ENCODE measurements at places on chromosomes 2 and 18. TPM values are rescaled to one million over a fixed set of nuclear protein-coding genes. Genes with fewer than 3 reads are reported as not detected.

DNA sequence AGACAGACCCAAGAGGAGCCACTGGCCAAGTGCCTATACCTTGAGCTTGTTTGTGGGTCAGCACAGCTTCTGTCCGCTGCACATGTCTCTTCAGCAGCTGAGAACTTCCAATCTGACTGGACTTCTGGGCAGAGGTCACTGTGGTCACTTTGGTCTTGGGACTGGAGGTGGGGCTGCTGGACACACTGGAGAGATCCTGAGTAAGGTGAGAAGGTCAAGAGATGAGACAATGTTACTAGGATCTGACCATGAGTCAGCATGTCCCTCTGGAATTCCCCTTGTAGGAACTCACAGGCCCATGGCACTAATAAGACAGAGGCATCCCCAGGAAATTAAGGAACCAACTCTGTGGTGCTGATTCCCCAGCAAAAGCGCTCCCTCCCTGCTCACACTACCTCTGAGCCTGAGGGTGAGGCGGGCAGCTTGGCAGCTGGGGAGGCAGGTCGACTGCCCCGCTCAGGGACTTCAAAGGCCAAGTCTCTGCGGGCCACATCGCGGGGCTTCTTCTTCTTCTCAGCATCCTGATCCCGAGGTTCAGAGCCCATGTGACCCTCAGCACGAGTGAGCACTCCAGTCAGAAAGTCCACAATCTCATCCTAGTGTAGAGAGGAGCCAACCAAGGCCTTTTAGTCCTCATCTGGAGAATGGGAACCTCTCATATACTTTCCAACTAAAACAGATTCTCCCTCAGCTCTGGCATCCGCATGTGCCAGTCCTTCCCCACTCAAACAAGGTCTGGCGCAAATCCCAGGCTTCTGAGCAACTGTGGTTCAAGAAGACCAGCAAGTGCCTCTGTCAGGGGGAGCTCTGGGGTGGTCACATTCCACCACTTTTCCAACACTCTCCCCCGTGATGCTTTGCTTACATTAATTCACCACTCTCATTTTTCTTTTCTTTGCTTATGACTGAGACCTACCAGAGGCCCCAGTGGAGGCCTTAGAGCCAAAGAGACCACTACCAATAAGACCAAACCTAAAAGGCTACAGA lies 29.4 kb downstream of the KANSL3 start:
- H3K4me3 ChIP-seq = no peak overlapping the region
- peaks cover 17% of the 10 kb centered on the region for H3K4me1 ChIP-seq
- no peak for DNase-seq
- H3K27ac ChIP-seq = peak overlapping the region; percentile 32
- peaks cover 80% of the 10 kb centered on the region for H3K36me3 ChIP-seq
- no peaks in the 10 kb centered on the region for H3K27me3 ChIP-seq

DNA sequence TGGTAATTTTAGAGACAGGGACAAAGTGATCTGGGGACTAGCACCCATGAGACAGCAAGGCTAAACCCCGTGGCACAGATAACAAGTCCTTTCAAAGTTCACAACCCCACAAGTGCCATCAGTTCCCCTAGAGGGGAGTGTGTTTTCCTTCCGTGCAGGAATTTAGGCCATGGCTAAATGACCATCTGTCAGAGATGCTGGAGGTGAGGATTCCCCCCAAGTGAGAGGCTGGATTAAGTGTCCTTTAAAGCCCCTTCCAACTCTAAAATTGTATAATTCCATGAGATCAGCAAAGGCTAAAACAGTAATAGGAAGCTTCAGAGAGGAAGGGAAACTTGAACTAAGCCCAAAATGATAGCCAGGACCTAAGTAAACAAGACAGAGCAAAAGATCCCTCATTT lies 8.7 kb downstream of the FEZ2 start:
- 0 out of 2 replicates have a peak, but pooled peaks cover 6% of the 10 kb centered on the region for H3K36me3 ChIP-seq
- no peak overlapping the region for H3K4me3 ChIP-seq
- no peak overlapping the region for H3K27ac ChIP-seq
- no peak for DNase-seq

- DNase-seq = no peak
- H3K4me1 ChIP-seq = no peaks in the 10 kb centered on the region
- peaks cover 65% of the 10 kb centered on the region for H3K27me3 ChIP-seq
- H3K36me3 ChIP-seq = no peaks in the 10 kb centered on the region
Observed at GRCh38 chr2:70753902-70754301, 14.1 kb downstream of the ADD2 start.

DNA sequence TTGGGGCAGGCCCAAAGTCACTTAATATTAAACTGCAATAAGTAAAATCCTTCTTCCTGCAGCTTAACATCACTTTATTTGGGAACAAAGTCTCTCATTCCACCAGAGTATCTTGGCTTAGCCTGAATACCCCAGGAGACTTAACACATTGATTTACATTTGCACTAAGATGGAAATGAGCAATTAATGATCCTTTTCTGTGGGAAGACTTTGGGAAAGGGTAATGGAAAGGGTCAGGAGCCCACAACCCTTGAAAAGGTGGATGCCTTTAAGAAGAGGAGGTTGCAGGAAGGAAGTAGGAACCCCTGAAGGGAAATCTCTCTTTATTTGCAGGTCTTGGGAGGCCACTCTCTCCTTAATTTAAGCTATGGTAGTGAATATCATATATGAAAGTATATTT lies 28.0 kb upstream of the BARD1 start:
- H3K27ac ChIP-seq = no peak overlapping the region
- H3K4me3 ChIP-seq = no peak overlapping the region
- H3K27me3 ChIP-seq = no peaks in the 10 kb centered on the region
- no peak for DNase-seq
- H3K36me3 ChIP-seq = no peaks in the 10 kb centered on the region
- no peaks in the 10 kb centered on the region for H3K4me1 ChIP-seq

GRCh38 chr18:13540477-13541182 lies 185.7 kb downstream of the FAM210A start:
- H3K27ac ChIP-seq = no peak overlapping the region
- DNase-seq = no peak
- peaks cover 97% of the 10 kb centered on the region for H3K27me3 ChIP-seq
- no peaks in the 10 kb centered on the region for H3K4me1 ChIP-seq
- no peaks in the 10 kb centered on the region for H3K36me3 ChIP-seq
- H3K4me3 ChIP-seq = no peak overlapping the region

GRCh38 chr2:9030841-9031240 lies 27.4 kb upstream of the MBOAT2 start:
- H3K27me3 ChIP-seq = no peaks in the 10 kb centered on the region
- peaks cover 7% of the 10 kb centered on the region for H3K4me1 ChIP-seq

DNA sequence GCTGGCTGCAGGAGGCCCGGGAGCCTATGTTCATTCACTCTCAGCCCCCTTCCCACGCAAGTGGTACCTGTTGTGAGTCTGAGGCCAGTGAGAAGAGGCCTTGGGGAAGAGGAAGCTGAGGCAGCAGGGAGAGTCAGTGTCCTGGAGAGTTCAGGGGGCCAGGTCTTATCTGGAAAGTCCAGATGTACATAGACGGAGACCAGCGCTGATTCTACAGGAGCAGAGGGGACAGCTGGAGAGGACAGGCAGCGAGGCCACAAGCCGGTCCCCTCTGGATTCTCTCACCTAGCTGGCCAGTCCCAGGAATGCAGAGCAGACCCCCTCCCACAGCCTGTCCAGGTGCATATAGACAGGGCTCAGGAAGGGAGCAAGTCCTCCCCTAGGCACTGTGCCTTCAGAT lies 29.1 kb upstream of the SELENOI start:
- H3K4me1 ChIP-seq = no peaks in the 10 kb centered on the region
- H3K27ac ChIP-seq = no peak overlapping the region
- H3K36me3 ChIP-seq = no peaks in the 10 kb centered on the region
- no peak for DNase-seq
- no peak overlapping the region for H3K4me3 ChIP-seq

DNA sequence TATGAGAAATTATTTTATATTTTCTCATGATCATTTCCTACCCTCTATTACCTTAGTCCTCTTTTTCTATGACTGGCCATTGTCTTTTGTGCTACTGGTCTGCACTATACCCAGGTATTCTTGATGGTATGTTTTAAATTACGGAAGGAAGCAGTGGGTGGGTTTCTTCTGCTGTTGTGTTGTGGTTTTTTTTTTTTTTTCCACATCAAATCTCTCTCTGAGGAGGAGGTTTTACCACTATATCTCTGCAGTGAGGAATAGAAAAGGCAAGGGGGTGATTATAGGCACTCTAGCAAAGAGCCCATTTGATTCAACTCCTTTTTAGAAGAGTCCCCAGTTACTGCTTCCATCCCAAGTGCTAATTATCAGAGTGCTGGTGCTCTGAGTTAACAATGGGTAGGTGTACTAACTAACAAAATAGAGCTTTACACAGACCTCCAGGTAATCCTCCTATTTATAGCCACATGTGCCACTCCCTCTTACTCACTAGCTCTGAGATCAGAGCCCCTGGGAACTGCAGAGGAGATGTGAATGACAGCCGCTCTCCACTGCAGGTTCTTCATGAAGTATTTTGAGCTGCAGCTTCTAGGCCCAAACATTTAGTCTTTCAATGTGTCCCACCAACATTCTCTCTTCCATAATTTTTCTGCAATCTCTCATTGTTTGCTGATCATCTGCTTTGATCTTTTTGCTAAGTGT lies 301.6 kb upstream of the GULP1 start:
- DNase-seq = no peak
- H3K27ac ChIP-seq = no peak overlapping the region
- H3K4me3 ChIP-seq = no peak overlapping the region
- H3K36me3 ChIP-seq = no peaks in the 10 kb centered on the region
- no peaks in the 10 kb centered on the region for H3K4me1 ChIP-seq

DNA sequence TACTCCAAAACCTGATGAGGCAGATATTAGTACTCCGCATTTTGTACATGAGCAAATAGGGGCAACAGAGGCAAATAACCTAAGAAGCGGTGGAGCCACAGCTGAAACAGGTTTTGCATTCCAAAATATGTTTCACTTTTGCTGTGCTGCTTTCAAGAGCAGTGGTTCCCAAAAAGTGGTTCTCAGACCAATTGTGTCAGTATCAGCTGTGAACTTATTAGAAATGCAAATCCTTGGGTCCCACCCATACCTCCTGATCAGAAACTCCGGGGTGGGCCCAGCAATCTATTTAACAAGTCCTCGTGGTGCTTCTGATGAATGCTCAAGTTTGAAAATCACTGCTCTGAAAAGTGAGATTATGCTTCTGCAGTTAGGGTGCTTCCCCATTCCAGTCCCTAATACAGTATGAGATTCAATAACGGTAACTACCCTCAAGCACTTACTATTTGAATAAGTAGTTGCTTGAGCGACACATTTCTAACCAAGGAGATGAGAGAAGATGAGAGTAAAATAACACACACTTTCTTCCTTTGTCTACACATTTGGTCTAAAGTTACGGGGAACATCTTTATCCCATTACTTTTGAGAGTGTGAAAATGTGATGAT lies 17.8 kb upstream of the TCF4 start:
- H3K27ac ChIP-seq = no peak overlapping the region
- no peak for DNase-seq
- no peak overlapping the region for H3K4me3 ChIP-seq
- H3K4me1 ChIP-seq = no peaks in the 10 kb centered on the region
- H3K27me3 ChIP-seq = no peaks in the 10 kb centered on the region
- H3K36me3 ChIP-seq = no peaks in the 10 kb centered on the region

The NUP35 gene
- 27.0 TPM for total RNA-seq

The GPAT2 gene
- 11.0 TPM for total RNA-seq

The IL1RL2 gene
- total RNA-seq = 1.2 TPM

The SLC14A1 gene
- not detected for total RNA-seq

The TMEM178A gene
- 2.9 TPM for total RNA-seq

The CD8B2 gene
- not detected for total RNA-seq

The WDR75 gene
- 27.5 TPM for total RNA-seq
